ENCODE measurements at places on chromosomes 7 and 10. TPM values are rescaled to one million over a fixed set of nuclear protein-coding genes. Genes with fewer than 3 reads are reported as not detected.

SMKR1 gene
- 4.0 TPM for total RNA-seq

ANLN gene
- 51.8 TPM for total RNA-seq

CYP26C1 gene
- 0.05 TPM for total RNA-seq

LFNG gene
- 99.9 TPM for total RNA-seq

SPDYE11 gene
- not detected for total RNA-seq

FAM237B gene
- total RNA-seq: not detected

CPA4 gene
- not detected for total RNA-seq

OAT gene
- 33.6 TPM for total RNA-seq

AKAP9 gene
- total RNA-seq: 45.7 TPM

NME8 gene
- not detected for total RNA-seq

CHRM2 gene
- not detected for total RNA-seq

LIPN gene
- not detected for total RNA-seq

TUBB8 gene
- not detected for total RNA-seq

BCCIP gene
- 45.5 TPM for total RNA-seq

LLCFC1 gene
- total RNA-seq: not detected

MLXIPL gene
- total RNA-seq: not detected

HNRNPA2B1 gene
- total RNA-seq: 622 TPM

MRLN gene
- not detected for total RNA-seq

NKX1-2 gene
- not detected for total RNA-seq

EN2 gene
- not detected for total RNA-seq

PIP gene
- total RNA-seq: not detected

GPR26 gene
- total RNA-seq: not detected

STEAP4 gene
- not detected for total RNA-seq

CAV2 gene
- not detected for total RNA-seq

ITIH2 gene
- total RNA-seq: not detected

DPYSL4 gene
- 6.4 TPM for total RNA-seq

FANK1 gene
- total RNA-seq: not detected

CEP55 gene
- total RNA-seq: 50.5 TPM

ACBD7 gene
- 4.4 TPM for total RNA-seq

ZPBP gene
- total RNA-seq: not detected

GIGYF1 gene
- 57.3 TPM for total RNA-seq

TMEM236 gene
- 0.05 TPM for total RNA-seq

EMX2 gene
- not detected for total RNA-seq

GATA3 gene
- 54.9 TPM for total RNA-seq

IGFBP1 gene
- not detected for total RNA-seq

EPO gene
- total RNA-seq: not detected

HSPA12A gene
- not detected for total RNA-seq

TAS2R16 gene
- total RNA-seq: not detected

Measured in activated naive CD4-positive, alpha-beta T cell treated with anti-CD3 and anti-CD28 coated beads, Interleukin-2, amount 10 ng/mL, durations not matched to agents 5 hours and 36 hours (primary cell).